Fibroblast of pulmonary artery (primary cell): ENCODE measurements at places on chromosomes 16 and 17.

- no peak for DNase-seq
Measured at GRCh38 chr16:87961623-87962022, 10.4 kb downstream of the BANP start.

- DNase-seq, result no peak
Measured at GRCh38 chr17:50830994-50831393, 4.4 kb upstream of the WFIKKN2 start.

- no peak for DNase-seq
Measured at GRCh38 chr16:72500545-72500944, 328.6 kb upstream of the PMFBP1 start.

DNA sequence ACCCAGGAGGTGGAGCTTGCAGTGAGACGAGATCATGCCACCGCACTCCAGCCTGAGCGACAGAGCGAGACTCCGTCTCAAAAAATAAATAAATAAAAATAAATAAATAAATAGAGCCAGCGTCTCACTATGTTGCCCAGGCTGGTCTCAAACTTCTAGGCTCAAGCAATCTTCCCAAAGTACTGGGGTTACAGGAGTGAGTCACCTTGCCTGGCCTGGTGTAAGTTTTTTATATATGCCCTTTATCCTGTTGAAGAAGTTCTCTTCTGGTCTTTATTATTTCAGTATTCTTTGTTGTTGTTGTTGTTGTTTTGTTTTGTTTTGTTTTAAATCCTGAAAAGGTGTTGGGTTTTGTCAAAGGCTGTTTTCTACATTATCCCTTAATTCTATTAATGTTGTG, 30.1 kb upstream of the ABCC1 start:
- DNase-seq, result no peak

- DNase-seq, result no peak
Measured at GRCh38 chr16:49926941-49927340, 71.0 kb upstream of the ZNF423 start.

DNA sequence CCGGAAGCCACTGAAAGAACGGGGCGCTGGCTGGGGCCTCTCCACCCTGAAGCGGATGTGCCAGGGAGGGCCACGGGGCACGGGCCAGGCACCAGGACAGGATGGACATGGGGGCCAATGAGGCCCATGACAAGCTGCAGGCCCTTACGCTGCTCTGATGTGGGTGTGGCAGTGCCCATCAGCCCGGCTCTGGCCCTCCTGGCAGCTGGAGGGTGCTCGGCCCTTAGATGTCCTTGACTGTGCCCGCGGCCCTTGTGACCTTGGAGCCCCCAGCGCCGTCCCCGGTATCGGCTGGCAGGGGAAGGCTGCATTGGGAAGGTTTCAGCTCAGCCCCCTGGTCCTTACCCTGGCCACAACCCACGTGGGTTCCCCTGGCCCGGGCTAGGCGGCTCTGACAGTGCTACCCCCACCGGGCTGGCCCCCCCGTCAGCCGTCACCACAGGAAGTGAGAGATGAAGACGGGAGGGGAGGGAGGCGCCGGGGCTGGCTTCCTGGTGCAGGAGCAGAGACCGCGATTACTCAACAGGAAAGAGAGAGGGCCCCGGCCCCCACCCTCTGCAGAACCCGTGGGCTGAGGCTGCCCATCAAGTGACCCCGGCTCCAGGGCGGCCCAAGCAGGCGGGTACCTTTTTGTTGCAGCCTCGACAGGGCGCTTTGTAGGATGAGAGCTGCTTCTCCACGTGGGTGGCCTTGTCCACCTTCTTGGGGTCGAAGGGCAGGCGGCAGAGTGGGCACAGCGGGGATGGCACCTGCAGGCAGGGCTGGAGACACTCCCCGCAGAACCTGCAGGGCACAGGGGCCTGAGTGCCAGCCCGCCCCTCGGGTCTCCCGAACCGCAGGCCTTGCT, 5.3 kb downstream of the RNF166 start:
- DNase-seq, result peak; percentile 92

DNA sequence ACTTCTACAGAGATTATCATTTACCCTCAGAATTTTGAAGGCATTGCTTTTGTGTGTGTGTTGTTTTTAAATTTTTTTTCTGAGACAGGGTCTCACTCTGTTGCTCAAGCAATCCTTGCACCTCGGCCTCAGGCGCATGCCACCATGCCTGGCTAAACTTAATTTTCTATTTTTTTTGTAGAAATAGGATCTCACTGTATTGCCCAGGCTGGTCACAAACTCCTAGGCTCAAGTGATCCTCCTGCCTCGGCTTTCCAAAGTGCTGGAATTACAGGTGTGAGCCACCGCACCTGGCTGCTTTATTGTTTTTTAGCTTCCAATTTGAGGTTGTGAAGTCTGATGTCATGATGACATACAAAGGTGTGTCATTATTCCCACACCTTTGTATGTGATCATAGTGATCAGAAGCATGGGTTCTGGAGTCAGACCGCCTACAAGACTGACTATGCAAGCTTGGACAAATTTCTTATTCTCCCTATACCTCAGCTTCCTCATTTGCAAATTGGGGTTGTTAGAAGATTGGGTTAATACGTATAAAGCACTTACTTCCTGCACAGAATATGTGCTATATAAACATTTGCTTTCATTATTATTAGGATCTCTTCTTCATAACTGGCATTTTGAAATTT, 5.8 kb downstream of the SEPHS2 start:
- DNase-seq, result no peak

DNA sequence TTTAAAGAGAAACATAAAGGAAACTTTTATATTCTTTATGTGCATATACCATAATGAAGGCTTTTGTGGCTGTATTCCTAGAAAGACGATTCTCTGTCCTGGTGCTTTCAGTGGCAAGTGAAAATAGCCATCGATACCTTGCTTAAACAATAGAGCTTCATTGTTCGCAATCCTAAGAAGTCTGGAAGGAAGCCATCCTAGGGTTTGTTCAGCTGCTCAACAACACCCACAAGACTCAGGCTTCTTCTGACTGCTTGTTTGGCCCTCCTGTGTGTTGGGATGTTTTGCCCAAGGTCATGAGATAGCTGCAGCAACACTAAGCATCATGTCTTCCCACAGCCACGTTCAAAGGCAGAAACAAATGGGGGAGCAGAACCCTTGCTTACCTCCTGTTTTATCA, 36.1 kb upstream of the COX10 start:
- DNase-seq, result no peak

- no peak for DNase-seq
Measured at GRCh38 chr17:83178533-83179304, 99.3 kb downstream of the METRNL start.

DNA sequence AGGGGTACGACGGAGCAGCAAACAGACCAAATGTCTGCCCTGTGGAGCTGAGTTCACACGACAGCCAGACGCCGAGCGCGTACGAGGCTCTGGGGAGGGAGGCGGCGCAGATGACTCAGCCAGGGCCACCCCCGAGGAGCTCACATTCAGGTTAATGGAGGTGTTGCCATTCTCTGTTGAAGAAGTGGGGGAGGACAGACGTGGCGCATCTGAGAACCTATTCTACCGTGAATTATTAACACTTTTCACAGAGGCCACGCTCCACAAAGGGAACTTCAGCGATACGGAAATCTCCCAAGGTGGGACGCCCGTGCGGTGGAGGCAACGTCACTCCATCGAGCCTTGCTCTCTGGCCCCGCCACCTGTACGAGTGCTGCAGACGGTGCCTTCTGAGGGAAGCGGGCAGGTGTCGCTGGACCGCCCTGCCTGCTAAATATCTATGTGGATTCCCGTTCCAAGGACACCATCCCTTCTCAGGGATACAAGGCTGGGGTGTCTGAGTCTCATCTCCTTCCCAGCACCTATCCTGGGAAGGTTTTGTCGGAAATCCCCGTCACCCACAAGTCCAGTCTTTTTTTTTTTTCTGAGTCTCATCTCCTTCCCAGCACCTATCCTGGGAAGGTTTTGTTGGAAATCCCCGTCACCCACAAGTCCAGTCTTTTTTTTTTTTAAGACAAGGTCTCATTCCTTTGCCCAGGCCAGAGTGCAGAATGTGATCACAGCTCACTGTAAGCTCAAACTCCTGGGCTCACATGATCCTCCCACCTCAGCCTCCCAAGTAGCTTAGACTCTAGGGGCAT, 19.0 kb downstream of the ABR start:
- DNase-seq, result no peak

GRCh38 chr17:78839762-78840529, 668 bp downstream of the USP36 start:
- peak; percentile 72 for DNase-seq

GRCh38 chr16:75506574-75506973, 11.3 kb upstream of the CHST6 start:
- DNase-seq, result peak; percentile 96

DNA sequence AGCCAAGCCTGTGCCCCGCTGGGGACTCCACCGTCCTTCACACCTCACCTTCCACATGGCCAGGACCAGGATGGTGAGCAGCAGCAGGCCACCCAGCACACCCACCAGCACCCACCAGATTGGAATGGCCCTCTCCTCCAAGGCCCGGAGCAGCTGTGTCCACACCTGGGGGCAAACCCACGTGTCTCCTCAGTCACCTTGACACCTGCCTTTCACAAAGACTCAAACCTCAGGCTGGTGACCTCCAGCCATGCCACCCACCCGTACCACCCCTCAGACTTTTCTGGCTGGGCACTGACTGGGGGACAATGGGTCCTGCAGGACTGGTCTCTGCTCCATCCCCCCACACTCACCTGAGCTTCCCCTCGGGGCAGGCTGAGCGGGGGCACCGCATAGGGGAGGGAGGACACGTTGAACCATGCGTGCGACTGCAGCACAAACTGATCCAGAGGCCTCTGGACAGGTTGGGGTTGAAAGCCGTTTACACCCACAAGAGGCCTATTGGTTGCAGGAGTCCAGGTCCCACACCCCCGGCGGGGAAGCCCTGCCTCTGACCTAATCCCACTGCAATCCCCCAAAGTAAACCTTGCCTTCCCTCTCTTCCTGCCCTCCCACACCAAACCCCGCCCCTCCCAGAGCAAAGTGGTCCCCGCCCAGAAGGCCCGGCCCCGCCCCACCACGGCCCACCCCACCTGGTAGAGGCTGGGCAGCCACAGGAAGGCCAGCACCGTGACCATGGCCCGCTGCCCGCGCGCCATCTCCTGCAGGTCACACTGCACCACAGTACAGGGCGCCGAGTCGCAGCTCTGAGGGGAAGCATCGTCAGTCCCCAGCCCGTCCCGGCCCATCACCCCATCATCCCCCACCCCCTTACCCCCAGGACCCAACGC, 10.9 kb upstream of the FAM171A2 start:
- DNase-seq, result no peak

GRCh38 chr16:75575958-75576357, 9.8 kb downstream of the GABARAPL2 start:
- no peak for DNase-seq
